ENCODE measurements at places on chromosomes 2 and 18. TPM values are rescaled to one million over a fixed set of nuclear protein-coding genes. Genes with fewer than 3 reads are reported as not detected.

DNA sequence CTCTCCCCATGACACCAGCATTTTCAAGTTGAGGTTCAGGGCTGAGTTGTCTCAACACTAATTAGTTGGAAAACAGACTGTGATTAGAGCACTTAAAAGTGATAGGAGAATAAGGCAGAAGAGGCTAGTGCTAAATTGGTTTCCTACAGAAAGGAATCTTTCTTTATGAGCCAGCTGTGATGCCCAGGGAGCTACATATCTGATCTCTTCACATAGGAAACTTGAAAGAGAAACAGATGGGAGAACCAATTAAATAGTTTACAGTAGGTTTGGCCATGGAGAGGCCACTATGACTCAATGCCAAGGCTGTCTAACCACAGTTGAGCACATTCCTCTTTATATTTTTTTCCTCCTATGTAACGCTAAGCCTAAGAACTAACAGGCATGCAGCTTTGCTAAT is 418.3 kb upstream of the CYRIA start:
- DNase-seq, result peak; percentile 27

Gene IL1A
- total RNA-seq, result 0.16 TPM

Gene SPDYA
- total RNA-seq, result 0.28 TPM

GRCh38 chr2:176518823-176519222 is 249.6 kb downstream of the MTX2 start:
- DNase-seq, result no peak

- peak; percentile 70 for DNase-seq
Measured at GRCh38 chr2:191866675-191867506, 20.0 kb upstream of the CAVIN2 start.

Gene LHCGR
- total RNA-seq, result not detected

DNA sequence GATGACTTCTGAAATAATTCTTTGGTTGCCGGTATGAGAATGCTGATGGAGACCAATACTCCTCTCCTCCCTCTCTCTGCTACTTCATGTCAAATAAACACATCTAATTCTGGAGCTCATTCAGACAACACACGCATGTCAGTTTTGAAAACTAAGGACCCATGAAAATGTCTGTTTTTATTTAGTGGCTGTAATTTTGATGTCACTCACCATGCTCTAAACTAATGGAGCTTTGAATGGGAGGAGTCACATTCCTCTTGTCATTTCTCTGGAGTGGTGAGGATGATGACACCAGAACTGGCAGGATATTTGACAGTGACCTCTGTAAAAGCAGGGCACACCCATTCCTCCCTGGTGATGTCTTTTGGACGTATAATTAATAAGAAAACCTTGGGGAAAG is 163.0 kb downstream of the PHLPP1 start:
- DNase-seq, result no peak

Gene SOX11
- total RNA-seq, result 0.05 TPM

DNA sequence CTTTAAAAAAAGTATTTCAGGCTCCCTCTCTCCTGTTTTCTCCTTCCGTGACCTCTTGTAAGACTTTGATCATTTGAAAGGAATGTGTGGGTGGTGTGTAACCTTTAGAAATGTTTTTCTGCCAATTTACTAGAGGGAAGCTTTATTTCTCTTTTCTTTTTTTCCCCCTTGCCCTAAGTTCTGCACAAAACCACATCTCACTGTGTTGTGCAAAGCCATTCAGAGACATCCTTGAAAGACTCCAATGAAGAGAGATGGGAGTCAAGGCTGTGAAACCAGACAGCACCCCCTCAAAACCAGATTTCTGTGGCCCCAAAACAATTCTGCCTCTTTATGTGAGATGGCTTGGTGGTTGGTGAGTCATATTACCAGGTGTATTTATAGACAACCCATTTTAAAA is 184.6 kb upstream of the ERBB4 start:
- peak; percentile 14 for DNase-seq

DNA sequence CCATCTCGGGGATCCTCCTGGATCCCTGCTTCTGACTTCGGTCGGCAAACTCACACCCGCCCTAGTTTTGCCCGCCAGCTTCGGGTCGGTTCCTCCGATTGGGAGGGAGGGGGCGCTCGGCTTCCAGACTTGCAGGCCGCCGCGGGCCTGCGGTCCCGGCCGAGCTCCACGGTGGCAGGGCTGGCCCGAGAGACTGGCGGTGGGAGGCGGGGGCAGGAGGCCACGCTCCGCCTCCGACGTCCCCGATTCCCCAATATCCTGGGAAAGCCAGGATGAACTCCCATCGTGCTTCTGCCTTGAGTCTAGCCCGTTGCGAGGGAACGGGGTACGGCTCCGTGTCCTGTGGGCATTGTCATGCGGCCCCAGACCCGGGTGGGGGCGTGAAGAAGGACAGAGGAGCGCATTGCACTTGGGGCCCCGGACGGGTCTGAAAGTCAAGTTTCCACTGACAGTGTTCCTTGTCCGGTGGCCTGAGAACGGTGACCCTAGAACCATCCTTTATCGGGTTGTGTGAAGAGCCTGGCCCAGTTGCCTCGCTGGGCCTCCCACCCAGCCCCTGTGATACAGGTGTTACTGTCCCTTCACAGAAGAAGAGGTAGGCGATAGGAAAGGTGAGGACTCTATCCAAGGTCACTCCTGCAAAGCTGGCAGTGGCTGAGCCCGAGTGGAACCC is 2.4 kb upstream of the INHBB start:
- peak; percentile 82 for DNase-seq

Gene SNTG2
- total RNA-seq, result 8.7 TPM

DNA sequence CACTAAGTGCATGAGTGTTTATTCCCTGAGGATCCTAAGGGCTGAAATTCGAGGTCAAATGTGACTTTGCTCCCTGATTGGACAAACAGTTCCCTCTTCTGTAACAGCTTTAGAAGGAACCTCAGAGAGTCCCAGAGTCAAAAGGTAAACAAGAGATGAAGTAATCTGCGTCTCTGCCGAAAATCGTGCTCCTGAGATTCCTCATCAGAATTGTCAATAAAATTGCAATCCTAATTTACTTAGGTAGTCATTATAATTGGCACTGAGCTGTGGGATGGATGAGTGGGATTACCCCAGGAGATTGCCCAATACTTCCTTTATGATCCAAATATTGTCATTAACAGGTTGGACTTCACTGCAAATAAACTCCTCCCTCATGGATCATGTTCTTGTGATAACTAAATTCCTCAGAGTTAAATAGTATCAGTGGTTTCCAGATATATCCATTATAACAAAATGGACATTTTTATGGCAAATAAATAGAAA is 907 bp upstream of the SUCLG1 start:
- DNase-seq, result no peak

- DNase-seq, result no peak
Measured at GRCh38 chr2:74149247-74149525, 1.5 kb upstream of the BOLA3 start.

GRCh38 chr2:57908736-57909161 is 137.9 kb upstream of the VRK2 start:
- DNase-seq, result no peak

- DNase-seq, result peak; percentile 36
Measured at GRCh38 chr2:42328148-42328833, 32.7 kb downstream of the COX7A2L start.

GRCh38 chr2:96870626-96871255 is 861 bp upstream of the SEMA4C start:
- DNase-seq, result no peak

DNA sequence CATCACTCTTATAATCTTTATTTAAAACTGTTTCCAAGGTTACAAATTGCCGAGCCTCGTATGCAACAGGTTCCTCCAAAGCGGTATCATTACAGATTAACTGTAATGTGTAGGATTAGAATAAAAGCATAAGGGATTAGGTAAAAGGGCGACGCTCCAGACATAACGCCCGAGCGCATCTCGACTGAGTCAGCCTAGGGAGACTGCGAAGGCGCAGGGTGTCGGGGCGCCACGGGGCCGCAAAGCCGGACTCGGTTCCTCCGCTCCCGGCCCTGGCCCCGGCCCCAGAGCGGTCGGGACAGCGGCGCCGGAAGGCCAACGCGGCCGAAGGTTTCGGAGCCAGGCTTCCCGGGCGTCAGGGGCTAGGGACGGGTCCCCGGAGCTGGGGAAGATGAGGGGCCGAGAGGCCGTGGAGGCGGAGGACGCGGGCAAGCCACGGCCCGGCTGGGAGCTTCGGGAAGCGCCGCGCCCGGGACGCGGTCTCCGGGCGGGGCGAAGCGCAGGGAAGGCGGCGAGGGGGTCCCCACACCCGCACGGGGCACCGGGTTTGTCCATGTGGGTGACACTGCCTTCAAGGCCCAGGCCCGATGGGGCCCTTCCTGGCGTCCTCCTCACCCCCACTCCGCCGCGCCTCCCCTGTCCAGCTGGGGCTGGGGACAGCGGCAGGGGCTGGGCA is 12.9 kb upstream of the SIX3 start:
- no peak for DNase-seq

Gene DSG1
- total RNA-seq, result not detected

DNA sequence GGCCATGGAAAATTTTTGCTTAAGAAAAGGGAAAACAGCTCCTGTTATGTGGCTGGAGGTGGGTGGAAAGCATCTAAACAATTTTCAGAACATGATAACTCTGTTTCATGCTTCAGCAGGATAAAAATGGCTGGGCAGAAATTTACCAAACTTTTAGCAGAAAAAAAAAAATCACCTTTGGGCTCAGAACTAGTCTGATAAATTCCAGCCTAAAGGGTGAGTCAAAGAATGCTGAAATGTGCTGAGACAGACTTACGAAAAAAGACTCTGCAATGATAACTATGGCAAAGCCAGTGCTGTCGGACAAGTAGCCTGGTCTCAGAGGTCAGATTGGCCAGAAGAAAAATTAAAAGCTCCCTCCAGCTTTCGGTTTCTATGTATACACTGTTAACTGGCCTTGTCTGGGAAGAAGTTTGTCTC is 123.6 kb downstream of the LRATD1 start:
- no peak for DNase-seq

- no peak for DNase-seq
Measured at GRCh38 chr2:48711343-48711742, 44.2 kb downstream of the LHCGR start.

DNA sequence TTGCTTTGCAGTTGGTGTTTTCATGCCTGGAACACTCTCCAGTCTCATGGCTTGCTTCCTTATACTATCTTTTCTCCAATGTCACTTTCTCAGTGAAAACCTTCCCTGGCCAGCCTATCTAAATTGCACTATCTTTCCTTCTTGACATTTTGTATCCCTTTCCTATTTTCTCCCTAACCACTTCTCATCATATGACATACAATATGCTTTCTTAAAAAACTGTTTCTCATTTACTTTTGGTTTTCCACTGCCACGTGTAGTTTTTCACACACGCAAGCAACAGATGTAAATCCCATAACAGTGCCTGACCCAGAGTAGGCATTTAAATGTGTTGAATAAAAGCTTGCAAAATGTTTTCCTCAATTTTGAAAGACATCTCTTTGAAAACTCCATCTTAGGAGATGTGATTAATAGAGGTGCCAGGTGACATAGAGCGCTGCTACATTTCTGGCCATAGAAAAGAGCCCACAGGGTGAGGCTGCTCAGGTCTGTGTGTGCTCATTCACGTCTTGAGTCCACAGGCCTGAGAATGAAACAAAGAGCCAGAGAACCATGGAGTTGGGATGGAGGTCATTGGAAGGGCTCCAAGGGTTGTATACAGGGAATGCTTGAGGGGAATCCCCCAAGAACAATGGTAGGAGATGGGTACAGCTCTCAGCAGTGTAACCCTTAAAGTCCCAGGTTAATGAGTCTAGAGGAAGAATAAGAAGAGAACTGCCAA is 12.7 kb downstream of the ZNF24 start:
- DNase-seq, result peak; percentile 18

DNA sequence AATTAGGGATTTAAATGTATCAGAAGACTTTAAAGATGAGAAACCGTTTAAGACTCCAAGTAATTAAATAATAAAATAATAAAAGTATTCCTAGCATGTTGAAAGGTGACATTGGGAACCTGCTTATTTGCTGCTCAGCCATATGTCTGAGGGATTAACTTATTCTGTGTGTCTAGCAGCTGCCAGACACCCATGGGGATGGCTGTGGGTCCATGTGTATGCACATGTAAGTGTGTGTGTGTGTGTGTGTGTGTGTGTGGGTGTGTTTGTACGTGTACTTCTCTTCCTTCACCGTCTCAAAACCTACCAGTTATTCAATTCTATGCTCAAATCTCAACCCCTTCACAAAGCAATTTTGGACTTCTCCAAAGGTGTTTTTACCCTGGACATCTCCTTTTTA is 124.5 kb downstream of the SETBP1 start:
- DNase-seq, result no peak

- no peak for DNase-seq
Measured at GRCh38 chr2:157229572-157229971, 27.9 kb upstream of the GALNT5 start.
